ENCODE measurements at places on chromosomes 7 and 10.

- no peak for DNase-seq
These were observed 982.1 kb upstream of the MBL2 start for GRCh38 chr10:53754596-53755250.

- no peak for DNase-seq
These were observed 7.1 kb downstream of the CCDC126 start for GRCh38 chr7:23604296-23604640.

DNA sequence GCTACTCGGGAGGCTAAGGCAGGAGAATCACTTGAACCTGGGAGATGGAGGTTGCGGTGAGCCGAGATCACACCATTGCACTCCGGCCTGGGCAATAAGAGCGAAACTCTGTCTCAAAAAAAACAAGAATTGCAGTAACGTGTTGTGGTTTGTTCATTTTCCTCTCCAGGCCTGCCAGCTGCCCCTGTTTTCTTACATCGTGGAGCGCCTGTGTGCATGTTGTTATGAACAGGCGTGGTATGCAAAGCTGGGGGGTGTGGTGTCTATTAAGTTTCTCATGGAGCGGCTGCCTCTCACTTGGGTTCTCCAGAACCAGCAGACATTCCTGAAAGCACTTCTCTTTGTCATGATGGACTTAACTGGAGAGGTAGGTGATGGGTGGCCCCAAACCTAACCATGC, 52.1 kb downstream of the TRRAP start:
- DNase-seq, result no peak

GRCh38 chr10:125127110-125127509, 33.3 kb downstream of the CTBP2 start:
- DNase-seq, result no peak

GRCh38 chr7:101245147-101245668, 327 bp upstream of the FIS1 start:
- DNase-seq, result no peak

- DNase-seq, result no peak
These were observed 15.7 kb downstream of the ACADSB start for GRCh38 chr10:123024540-123024939.

DNA sequence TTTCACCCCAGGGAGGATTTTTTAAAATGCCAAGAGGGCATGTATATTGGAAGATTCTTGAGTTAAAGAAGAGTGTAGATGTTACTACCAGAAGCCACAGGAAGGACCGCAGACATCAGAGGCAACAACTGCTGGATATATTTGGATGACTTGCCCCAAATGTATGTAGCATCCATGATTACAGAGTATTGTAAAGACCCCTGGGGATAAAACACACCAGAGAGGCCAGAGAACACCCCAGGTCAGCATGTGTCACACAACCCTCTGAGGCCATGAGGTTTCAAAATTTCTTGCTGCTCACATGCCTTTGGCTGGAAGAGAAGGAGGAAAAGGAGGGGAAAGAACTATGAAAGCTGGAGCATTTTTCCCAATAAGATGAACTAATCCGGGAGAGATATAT, 108.0 kb upstream of the LSM8 start:
- no peak for DNase-seq
